ENCODE measurements at places on chromosomes 12 and 14.

DNA sequence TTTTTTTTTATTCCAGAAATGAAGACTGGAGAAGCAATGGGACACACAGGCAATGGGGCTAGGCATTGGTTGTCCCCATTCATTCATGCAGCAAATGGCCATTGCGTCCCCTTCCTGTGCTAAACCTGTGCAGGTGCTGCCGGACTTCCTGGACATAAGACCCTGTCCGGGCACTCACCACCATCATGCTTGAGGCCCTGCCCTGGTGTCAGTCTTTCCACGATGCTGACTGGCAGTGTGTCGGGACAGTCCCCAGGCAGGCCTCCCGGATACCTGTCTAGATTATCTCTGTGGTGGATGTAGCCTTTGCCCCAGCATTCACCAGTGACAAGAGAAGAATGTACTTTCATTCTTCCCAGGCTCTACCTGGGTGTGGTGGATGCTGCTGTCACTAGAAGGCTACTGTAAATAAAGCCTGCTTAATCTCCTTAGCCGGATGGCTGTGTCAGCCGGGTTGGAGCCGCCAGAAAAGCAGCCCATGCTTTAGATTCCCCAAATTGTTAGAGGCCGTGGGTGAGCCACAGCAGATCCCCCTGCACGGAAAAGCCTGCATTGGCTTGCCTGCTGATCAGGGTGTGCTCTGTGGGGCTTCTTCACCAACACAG, 94.5 kb upstream of the PARP11 start:
- DNase-seq = no peak

GRCh38 chr12:87216436-87216835, 812.8 kb downstream of the C12orf50 start:
- no peak for DNase-seq

DNA sequence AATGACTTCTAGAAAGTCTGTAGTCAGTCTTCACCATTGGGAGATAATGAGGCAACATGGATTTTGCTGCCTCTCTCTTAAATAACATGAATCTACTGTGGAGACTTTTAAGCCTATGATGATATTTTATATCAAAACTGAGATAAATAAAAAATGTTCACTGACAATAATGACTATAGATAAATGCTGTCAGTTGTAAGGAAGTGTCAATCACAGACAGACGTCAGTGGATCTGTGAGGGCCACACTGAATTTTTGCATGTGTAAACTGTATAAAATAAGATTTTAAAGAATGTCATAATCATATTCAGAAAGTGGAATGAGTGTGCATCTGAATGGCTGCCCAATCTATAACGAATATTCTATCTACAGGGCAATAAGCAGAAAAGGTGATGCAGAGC, 364.0 kb downstream of the NRXN3 start:
- no peak for DNase-seq

DNA sequence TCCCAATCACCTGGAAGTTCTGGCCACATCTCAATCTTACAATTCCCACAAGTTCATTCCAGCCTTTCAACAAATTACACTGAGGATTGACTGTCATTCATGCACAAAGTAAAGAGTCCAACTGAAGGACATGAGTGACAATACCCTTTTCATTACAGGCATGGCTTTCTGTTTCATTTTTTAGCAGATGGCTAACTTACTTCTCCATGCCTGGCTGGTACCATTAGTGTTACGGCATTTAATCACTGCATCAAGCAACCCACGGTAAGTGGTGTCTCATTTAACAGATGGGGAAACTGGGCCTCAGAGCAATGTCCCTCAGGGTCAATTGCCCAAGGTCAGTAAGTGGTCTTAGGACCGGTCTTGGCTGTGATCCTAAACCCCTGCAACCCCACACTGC, 114.4 kb downstream of the PRICKLE1 start:
- DNase-seq = no peak

- peak; percentile 83 for DNase-seq
Measured at GRCh38 chr14:76918256-76918781, 92.1 kb downstream of the LRRC74A start.

GRCh38 chr12:53862206-53862605, 76.4 kb upstream of the HOXC13 start:
- no peak for DNase-seq

- no peak for DNase-seq
Measured at GRCh38 chr14:93977790-93978581, 1.6 kb upstream of the ASB2 start.

DNA sequence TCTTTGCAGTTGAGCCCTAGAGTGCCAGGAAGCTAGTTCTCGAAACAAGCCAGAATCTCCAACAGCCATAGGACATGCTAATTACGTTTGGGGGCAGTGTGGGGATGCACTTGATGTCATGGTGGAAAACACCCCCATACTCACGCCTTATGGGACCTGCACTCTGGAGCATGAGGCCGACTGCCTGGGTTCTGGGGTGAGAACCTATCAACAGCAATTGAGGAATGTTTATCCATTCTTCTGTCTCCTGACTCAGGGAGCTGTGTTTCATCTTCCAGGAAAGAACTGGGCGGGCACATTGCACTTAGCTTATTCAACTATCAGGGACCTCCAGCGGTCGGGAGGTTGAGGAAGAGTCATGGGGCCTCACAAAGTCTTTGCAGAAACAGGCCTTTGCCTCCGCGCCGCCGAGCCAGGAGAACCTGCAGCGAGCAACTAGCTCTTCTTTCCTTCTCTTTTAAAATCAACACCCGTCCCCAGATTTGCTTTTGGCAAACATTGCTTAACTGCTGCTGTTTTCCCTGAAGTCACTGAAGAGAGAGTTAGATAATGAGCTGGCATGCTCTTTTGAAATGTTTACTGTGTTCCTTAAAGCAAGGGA, 226.1 kb upstream of the DIO3 start:
- no peak for DNase-seq

DNA sequence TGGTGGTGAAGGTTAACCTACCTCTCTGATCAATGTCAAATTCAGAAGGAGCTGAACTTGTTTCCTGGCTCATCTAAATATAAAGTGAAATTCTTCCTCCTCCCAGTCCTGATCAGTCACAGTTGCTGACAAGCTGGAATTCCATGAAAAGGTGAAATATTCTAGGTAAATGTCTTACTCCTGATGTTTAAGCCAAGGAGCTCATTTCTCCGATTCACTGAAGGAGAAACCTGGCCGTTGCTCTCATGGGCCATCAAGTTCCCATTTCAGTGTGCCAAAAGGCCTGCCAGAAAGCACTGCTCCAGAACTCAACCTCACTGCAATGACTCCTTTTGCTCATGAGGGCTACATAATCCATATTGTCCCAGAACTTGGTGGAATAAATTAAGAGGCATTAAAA, 707.5 kb downstream of the GALC start:
- DNase-seq = no peak

DNA sequence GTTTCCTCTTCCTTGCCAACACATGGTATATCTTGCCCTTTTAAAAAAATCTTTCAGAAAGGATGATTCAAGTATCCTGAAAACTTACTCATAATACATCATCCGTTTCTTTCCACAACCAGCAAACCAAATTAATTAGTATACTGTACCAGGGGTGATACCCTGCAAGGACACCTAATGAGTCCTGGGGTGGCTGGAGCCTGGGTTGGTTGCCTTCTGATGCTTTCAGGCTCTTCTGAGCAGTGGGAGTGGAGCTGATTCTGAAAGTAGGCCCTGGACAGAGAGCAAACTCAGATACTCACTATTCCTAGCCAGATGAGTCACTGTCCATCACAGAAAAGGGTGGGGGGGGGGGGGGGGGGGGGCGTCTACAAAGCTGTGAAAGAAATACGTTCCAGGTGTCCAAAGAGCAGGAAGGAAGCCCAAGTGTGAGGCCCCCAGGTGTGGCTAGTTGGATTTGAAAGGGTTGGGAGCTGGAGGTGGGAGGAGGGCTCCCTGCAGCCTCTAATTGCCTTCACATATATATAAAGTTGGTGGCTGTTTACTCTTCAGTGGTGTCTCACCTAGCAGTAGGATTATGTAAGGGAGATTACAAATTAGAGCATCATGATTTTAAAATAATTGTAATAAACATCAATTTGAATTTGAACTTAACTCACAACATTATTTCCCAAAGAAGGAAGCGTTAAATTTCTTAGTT, 36.5 kb downstream of the FBXO33 start:
- no peak for DNase-seq

DNA sequence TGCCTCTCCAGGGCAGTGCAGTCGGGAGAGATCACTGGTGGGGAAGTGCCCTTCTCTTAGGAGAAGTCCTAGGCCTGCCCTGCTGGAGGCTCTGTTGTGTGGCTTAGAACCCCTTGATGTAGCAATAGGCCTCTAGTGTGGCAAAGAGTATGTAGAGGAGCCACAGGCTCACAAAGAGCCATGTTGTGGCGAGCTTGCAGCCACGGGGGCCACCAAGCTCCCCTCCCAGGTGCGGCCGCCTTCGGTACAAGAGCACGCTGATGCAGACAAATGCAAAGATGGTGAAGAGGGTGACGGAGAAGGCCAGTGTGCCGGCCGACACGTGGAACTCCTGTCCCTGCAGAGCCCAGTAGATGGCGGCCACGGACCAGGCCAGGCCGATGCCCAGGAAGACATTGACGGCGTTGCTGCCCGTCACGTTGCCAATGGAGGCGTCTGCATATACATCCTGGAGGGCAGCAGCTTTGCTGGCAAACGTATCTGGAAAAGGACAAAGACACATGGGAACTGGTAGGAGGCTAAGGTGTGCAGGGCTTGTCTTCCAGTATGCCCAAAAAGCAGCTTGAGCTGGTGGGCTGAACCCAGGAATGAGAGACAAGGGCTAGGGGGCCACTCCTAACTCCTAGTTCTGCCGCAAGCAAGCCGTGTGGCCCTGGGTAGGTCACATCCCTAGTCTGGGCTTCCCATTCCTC, 142.8 kb downstream of the SLC8A3 start:
- no peak for DNase-seq

DNA sequence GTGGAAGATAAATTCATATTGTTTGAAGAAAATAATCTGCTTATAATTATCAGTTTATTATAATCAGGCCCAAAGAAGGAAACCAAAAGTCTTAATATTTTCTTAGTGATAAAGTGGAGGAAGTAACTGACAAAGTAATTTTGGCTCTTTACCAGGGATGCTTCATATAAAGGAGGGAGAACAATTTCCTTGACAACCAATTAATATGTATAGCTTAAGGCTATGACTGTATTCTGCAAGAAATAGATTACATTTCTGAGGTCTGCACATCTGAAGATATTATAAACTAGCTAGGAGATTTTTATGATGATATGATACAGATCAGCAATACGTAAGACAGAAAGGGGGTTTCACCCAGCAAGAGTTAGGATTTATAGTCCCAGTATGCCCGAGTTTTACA, 90.8 kb downstream of the BICD1 start:
- DNase-seq = no peak

DNA sequence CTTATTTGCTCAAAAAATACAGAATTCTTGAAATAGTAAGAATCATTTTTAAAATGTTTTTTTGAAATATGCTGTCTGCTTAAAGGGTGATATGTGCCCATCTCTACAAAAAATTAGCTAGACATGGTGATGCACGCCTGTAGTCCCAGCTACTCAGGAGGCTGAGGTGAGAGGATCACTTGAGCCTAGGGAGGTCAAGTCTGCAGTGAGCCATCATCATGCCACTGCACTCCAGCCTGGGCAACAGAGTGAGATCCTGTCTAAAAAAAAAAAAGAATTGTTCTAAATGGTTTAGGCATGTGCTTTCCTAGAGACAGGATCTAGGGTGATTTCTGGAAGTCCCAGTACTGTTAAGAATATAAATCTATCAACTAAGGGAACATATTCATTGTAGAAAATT, 75.6 kb upstream of the HECTD1 start:
- no peak for DNase-seq

DNA sequence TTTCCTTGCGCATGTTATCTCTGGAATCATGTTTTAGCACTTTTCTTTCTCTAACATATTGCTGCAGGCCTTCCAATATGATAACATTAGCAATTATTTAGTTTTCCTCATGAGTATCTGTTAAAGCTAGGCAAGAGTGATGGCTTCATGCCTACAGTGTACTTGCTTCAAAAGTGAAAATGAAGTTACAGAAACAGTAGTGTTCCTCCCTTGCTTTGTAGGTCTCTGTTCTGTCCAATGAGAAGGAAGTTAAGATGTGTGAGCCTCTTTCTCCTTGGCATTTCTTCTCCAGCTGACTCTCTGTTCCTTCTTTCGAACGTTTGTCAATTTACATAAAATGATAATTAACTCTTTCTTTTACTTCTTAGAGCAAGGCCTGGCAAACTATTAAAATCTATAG, 22.2 kb downstream of the LRRIQ1 start:
- no peak for DNase-seq

Measured in DMS 273 treated with DMSO at 0.1 percent for 48 hours (cell line).